ENCODE measurements at places on chromosomes 2 and 18.

DNA sequence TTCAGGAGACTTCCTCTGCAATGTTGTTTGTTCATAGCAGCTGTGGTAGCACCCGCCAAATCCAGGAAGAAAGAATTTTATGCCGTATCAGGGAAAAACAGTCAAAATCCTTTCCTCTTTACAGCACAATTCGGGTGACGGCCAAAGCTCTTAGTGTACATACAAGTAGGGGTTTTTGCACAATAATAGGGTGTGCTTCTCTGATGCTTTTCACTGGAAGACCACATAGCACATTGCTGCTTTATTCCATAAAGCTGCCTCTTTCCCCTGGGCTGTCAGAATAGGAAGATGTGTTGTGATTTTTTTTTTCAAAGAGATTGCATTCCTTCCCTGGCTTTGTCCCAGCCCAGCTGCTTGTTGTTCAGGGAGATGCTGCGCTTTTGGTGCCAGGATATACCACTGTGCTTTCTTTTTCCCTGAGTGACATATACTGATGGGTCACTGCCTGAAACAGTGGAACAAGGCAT is 27.2 kb upstream of the LANCL1 start:
- DNase-seq, result no peak

DNA sequence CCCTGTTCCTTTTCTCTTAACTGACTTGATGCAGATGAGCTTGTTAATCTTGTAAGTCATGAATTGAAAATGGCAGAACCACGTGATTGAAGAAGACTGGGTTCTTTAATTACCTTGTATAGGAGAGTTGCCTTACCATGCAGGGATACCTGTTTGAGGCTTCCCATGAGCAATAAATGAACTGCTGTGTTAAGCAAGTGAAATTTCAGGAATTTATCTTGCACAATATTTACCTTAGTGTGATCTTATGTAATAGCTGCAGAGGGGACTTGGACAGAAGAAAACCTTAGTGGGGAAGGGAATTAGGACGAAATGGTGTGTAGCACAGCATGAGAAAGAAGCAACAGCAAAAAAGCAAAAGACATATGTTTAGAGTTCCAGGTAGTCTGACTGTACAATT is 384.0 kb upstream of the TMEFF2 start:
- no peak for DNase-seq

DNA sequence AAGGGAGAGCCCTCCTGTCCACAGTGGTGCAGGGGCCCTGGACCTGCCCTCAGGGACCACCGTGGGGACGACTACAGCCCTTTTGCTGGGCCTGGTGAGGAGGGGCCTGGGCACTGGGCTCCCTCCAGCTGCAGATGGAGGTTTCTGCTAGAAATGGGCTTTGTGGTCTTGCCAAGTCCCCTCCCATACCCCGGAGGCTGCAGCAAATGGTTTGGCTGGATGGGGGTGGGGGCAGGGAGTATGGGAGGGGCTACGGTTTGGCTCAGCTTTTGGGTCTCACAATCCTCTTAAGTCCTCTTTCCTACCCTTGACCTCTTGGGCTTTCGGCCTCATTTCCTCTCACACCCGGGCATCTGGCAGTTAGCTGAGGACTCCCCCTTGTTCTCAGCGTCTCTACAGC is 21.7 kb downstream of the TET3 start:
- DNase-seq, result no peak

- no peak for DNase-seq
Observed at GRCh38 chr2:68091439-68092034, 28.7 kb upstream of the C1D start.

DNA sequence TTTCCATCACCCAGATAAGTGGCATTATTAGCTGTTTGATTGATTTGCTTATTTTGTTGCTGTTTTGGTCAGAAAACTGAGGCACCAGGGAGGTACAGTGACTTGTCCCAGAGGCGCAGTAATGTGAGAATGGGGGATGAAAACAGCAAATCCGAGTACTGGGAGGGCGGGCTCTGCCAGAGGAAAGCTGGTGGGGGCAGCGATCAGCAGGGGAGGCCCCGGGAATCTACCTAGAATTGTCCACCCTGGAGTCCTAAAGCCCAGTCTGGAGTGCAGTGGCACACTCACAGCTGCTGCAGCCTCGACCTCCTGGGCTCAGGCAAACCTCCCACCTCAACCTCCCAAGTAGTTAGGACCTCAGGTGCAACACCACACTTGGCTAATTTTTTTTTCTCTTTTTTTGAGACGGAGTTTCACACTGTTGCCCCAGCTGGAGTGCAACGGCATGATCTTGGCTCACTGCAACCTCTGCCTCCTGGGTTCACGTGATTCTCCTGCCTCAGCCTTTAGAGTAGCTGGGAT is 17.0 kb upstream of the PTMA start:
- no peak for DNase-seq

- DNase-seq, result no peak
Observed at GRCh38 chr18:26004832-26005231, 85.6 kb downstream of the SS18 start.

- no peak for DNase-seq
Observed at GRCh38 chr2:29940706-29941105, 19.3 kb upstream of the ALK start.

GRCh38 chr2:200380091-200380561 is 73.6 kb downstream of the SPATS2L start:
- DNase-seq, result peak; percentile 24

- no peak for DNase-seq
Observed at GRCh38 chr2:233702238-233702637, 9.5 kb downstream of the UGT1A6 start.

DNA sequence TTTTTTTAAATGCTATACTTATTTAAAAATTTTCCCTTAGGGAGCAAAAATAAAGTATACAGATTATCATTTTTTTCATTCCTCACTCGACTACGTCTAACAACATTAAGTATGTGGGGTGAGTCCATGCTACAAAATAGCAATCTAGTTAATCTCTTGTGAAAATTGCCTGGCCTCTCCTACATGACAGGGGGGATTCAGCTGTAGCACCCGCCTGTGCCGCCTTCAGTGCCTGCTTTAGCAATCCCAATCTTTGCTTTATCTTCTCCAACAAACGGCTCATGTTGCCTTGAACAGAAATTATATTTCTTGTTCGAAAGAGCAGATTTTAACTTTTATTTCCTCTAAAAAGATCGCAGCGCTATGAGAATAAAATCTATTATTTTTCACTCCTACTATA is 2.4 kb upstream of the SOX11 start:
- DNase-seq, result no peak
